Transverse colon (tissue), 4 donors: ENCODE measurements at places on chromosomes 6 and 20.

DNA sequence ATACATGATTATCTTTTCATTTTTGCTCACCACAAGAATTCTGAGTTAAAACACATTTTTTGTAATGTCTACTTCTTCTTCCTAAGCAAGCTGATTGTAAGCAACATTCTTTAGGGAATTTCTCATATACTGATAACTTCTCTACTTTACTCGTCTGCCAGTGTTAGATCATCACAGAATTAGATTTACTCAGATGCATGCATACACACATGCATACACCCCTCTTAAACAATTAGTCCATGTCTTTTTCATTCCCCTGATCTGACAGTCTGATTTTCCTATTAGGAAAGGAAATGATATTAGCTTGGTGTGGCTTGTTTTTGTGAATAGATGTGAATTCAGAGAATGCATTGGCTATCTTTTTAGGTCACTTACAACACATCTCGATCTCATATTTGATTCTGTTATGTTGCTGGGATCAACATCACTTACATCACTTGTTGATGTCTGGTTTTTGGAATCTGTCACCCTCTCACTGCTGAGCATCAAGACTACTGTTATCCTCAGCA lies 91.4 kb downstream of the FIG4 start:
- no peak for DNase-seq

DNA sequence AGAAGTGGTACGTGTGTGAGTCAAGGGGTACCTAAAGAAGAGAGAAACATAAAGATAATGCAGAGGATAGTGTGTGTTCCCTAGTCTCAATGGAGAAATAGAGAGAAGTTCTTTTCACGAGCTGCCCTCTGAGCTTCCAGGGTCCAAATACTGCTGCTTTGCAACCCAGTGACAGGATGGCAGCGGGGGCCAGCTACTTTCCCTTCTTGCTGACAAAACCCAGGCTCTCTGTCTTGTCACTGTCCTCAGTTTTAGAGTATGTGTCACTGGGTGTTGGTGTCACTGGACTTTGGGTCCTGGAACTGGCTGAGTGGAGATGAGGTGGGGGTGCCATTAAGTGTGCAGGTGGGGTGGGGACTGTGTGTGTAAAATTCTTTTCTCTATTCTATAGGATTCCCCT lies 265.6 kb downstream of the CDC5L start:
- no peak for DNase-seq

DNA sequence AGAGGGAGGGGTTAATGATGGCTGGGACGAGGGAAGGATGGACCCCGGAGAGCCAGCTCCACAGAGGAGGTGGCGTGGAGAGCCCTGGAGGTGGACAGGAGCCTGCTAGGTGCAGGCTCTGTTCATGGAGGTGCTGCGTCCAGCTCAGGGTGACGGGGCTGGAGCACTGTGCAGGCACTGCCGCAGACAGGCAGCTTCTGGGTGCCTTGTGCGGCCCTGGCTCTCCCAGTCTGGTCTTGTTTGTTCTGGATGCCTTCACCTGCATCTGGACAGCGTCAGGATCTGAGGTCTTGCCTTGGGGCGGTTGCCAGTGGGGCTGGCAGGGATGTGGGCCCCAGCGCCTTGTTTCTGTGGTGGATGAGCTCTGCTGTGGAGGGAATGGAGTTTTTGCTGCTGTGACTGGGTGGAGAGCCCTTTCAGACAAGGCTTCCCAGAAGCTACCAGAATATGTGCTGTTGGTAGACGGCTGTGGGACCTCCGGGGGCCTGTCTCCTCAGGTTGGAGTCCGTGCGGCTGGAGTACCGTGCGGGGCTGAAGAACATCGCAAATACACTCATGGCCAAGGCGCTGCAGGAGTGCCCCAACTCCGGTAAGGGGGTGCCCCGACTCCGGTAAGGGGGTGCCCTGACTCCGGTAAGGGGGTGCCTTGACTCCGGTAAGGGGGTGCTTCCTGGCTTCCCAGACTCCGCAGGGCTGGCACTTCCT lies 7.8 kb upstream of the C20orf204 start:
- DNase-seq = peak; percentile 33

GRCh38 chr6:46626228-46626909 lies 26.2 kb downstream of the CYP39A1 start:
- no peak for DNase-seq

- DNase-seq = no peak
Measured at GRCh38 chr6:25524542-25524941, 127.5 kb upstream of the SCGN start.

DNA sequence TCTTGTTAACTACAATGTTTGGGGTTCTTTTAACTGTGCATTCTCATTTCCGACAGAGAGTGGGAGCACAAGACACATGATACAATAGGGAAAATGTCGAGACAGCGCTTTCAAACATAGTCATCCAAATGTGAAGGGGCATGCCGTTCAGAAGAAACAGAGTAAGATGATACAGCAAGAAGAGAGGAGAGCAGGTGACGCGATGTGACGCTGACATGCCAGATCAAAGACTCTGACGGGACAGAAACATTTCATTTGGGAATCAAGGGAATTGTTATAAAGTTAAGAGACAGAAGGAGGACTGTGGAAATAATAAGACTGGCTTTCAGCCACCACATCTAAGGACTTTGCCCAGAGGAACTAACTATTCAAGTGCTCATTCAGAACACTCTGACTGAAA lies 117.4 kb downstream of the FAXC start:
- DNase-seq = no peak

DNA sequence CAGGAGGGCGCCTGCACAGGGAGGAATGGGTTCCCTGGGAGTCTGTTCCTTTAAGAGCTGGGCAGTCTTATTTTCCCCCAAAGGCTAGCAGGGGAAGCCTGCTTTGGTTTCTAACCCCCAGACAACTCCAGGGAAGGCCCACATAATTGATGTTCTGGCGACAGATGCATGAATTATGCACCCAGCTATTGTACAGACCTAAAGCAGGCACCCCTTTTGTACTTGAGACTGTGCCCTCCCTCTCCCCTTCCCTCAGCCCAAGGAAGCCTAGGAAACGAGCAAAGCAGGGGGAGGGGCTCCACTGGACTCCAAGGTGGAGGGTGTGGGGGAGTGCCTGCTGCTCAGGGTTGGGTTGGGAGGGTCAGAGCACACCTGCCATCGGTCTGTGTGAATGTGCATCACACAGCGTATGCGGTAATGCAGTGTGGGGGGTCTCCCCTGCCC lies 102.1 kb downstream of the KCNB1 start:
- no peak for DNase-seq

DNA sequence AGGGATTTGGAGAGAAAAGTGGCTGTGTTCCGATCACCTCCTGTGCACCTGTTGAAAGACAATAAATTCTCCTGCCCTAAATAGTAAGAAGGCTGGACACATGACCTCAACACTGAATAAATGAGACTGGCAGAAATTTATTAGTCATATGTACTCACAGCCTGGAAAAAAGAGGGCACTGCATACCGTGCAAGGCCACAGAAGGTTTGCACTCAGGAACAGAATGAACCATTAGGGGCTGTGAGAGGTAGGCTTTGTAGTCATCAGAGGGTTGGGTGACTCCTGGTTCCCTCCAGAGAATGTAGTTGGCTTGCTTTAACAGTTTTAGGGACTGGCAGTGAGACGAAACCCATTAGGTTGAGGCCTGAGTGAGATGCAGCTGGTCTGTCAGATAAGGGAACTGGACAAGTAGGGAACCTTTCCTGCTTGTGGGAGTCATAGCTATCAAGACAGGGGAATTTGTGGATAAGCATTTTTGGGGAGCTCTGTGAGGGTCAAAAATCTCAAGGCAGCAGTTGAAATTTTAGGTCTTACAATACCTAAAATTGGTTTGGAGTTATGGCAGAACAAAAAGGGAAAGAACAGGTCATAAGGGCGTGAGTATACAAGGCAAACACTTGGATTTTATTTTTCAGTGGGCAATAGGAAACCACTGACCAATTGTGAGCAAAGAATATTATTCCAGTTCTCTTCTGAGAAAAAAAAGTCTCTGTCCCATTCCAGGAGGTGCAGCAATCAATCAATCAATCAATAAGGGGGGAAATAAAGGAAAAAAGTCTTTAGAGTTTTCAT lies 67.9 kb upstream of the BTN3A2 start:
- no peak for DNase-seq

DNA sequence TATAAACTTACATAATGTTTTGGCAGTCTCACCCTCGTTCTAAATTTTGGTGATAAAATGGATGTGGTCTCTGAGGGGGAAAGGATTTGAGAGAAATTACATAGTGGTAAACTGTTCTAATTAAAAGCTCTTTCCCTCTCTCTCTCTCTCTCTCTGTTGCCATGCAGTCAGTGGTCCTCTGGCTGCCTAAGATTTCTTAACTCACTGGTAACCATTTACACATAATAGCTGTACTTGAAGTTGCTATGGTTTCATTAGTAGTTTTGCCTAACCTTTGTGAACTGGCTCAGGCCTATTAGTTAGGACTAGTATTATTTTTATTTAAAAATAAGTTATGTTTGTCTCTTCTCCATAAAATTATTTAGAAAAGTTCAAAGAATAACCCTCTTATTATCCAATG lies 42.0 kb downstream of the MAPK14 start:
- DNase-seq = no peak

GRCh38 chr20:18986146-18986830 lies 172.7 kb downstream of the SCP2D1 start:
- DNase-seq = no peak

DNA sequence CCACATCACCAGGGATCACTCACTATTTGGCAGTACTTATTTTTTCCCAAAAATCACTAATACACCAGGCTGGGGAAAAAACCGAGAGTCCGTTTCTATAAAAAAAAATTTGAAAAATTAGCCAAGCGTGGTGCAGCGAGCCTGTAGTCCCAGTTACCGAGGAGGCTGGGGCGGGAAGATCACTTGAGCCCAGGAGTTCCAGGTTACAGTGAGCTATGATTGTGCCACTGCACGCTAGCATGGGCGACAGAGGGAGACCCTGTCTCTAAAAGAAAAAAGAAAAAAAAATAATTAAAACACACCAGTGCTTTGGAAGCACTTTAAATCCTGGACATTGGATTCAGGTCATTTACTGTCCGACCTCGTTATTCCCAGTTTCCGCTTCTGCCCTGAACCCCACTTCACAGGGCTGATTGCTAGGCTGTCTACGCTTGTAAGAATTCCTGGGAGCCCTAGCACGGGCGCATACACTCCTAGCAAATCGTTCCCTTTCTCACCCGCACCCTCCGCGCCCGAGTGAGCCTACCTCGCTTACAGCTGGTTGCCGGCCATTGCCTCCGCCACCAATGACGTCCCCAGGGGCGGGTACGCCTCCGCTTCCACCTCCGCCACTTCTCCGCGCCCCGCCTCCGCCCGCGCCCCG lies at the start of gene TPMT:
Gene TPMT (minus strand): TSS at position 571 of the 643 bp plus-strand sequence. CDS start 5,950 bp downstream, outside the sequence.
- peak; percentile 35 for DNase-seq

GRCh38 chr6:49980898-49981297 lies 11.5 kb upstream of the DEFB113 start:
- no peak for DNase-seq

DNA sequence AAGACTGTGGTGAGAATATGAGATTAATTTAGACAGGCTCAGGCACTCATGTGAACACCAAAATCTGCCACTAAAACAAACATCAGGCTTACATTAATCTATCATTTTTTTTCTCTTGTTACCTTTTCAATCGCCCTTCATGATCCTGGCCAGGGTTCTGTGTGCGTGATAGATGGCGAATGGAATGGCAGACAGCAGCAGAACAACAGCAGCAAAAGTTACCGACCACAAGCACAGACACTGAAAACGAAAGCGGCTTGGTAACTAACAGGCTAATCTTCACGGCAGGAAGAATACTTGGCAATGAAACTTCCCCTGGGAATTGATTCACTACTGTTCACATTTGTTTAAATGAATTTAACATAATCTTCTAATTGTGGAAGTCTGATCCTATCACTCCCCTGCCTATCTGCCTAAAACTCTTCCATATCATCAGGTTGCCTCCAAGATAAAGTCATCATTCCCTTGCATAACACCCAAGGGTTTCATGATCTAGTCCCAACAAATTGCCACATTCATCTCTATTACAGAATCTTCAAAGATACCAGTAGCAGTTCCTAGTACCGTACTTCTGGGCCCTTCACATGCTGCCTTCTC lies 28.7 kb downstream of the PTPRK start:
- DNase-seq = no peak

DNA sequence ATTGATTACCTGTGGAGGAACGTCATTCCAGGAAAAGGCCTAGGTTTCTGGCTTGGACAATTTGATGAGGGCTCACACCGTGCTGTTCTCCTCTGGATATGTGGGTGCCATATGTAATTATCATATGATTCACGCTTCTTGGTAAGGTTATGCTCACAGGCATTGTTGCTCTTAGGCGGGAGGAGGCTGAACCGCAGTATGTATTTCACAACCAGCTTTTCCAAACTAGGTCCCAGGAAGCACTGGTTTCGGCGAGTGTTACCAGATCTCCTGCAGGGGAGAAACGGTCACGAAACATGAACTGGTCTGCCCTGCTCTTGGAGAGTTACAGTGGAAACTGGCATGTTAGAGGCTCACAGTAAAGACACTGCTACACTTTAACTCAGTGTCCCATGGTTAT lies 793 bp upstream of the FAM50B start:
- no peak for DNase-seq

DNA sequence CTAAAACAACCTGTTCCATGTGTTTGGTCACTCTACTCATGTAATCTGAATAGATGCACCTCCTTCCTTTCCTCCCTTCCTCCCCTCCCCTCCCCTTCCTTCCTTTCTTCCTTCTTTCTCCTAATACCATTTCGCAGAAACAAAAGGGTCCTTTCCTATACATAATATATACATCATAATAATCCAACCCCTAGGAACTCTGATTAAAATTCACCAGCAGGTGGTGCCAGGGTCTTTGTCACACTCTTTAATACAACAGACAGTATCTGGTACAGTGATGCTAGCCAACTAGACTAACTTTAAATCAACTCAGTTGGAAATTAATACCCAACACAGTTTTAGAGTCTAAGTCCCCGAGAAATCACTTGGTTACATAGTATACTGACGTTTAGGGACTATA lies 181.2 kb upstream of the SHLD1 start:
- peak; percentile 42 for DNase-seq

GRCh38 chr6:130697995-130698535 lies 129.1 kb upstream of the SMLR1 start:
- peak; percentile 27 for DNase-seq

- DNase-seq = no peak
Measured at GRCh38 chr6:84242265-84242664, 14.8 kb upstream of the CEP162 start.

DNA sequence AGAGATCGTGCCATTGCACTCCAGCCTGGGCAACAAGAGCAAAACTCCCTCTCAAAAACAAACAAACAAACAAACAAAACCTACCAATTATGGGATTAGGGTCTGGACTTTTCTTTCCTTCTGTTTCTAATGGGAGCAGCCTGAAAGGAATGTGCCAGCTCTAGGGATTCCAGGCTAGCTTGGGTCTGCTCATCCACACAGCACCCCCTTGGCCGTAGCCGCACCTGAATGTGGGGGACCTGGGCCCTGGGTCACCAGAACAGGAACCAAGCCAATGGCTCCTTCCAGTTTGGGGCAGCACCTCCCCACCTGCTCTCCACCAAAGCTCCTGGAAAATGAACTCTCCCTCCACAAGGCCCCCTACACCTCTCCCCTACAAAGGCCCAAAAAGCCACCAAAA lies 6.7 kb downstream of the CTSZ start:
- DNase-seq = no peak

DNA sequence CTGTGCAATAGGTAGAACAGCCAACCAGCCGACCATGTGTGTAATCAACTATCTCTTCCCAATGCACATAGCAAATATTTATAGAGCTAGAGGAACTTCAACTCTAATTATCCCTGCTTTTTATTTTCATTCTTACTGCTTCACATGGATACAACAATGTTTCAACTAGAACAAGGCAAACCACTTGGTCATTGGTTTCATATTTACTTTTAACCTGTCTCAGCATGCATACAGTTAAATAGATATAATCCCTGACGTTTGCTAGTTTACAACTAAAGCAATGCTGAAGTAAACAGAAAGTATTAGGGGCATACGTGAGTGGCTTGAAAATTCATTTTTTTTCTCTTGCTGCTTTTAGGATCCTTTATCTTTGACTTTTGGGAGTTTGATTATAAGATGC lies 318.5 kb upstream of the MAP3K7 start:
- DNase-seq = no peak
